Left cardiac atrium (tissue), 4 donors: ENCODE measurements at places on chromosomes 3 and 15.
A peak's percentile ranks its signal among the peaks of the same experiment; 100 is the strongest.

DNA sequence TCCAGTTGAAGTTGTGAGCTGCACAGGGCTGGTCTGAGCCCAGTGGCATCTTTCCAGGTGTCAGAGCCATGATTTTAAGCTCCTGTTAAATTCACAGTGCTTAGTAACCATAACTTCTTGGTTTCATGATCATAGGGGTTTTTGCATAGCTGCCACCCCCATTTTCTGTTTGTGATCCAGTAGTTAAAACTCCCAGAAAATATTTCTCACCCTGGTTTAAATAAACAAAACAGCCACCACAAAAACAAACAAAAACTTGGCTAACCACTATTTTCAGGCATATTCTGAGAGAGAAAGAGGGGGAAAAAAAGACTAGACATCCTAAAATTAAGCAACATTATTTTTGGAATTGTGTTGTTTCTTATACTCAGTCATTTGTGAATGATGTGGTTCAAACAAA, 175.3 kb downstream of the IGF1R start:
- DNase-seq: no peak

DNA sequence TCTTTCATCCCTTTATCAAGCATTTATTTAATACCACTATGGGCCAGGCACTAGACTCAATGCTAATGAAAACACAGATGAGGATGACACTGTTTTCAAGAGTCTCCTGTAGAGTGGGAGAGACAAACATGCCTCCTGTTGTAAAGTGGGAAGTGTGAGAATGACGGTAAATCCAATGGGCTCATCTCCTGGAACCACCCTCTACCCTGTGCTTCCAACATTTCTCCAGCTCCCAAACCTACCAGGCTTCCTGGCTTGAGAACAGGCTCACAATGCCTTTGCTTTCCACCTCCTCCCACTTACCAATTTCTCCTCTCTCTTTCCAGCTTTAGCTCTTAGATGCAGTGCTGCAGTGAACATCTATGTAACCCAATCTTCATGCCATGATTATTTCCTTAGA, 54.1 kb upstream of the TBC1D23 start:
- DNase-seq: no peak

- DNase-seq: no peak
Observed at GRCh38 chr15:61623746-61624145, 394.6 kb upstream of the RORA start.

GRCh38 chr15:51405693-51406523, 64.5 kb downstream of the GLDN start:
- no peak for DNase-seq

DNA sequence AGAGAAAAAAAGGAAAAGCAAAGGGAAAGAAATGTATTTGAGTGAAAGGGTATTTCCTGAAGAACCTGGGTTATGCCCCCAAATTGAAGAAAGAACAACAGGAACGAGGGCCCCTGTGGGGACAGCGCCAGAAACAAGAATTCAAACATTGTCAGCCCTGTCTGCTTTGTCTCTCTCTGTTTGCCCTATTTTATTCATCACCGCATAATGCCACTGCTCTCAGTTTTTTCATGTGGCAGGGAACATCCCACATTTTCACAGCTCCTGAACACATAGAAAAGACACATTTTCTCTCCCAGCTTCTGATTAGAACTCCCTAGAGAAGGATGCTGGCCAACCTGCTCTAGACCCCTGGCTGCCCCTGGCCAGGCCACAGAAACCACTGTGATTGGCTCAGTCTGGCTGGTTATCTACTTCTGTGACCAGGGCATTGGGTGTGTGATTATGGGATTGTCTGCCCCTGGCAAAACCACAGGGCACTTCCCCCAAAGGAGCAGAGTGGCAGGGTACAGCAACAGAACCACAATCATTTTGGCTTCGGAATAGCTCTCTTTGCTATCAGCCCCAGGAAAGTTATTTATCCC, 31.3 kb upstream of the CCDC54 start:
- DNase-seq: no peak

- DNase-seq: no peak
Observed at GRCh38 chr3:98733812-98734281, 29.3 kb upstream of the ST3GAL6 start.

DNA sequence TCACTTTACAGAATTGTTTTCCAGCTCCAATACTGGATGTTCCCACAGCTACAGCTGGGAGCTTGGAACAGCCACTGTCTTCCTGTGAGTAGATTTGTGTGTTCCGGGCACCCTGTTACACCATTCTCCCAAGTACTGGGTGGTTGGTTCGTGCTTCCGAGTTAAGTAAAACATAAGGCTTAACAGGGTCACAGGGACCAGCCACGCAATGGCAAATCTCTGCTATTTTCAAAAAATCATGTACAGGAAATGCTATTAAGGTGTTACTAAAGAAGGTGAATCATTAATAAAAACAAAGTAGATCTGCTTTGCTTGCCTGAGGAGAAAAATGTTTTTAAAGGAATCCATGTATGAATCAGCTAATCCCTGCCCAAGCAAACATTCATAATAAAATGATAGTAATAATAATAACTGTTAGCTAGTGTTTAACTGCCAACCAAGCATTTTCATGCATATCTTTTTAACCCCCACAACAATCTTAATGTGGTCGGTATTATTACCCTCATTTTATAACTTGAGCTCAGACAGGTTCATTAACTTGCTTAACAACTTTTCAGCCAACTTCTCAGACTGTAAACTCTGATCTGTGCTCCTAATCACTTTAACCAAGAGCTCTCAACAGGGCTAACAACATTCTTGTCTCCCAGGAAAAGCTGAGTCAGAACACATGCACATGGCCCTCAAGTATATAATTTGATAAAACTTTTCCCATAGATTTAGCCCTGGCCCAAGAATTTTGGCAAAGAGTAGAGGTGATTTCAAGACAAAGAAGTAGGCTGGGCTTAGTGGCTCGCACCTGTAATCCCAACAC, 2.7 kb upstream of the C2CD4A start:
- DNase-seq: no peak

DNA sequence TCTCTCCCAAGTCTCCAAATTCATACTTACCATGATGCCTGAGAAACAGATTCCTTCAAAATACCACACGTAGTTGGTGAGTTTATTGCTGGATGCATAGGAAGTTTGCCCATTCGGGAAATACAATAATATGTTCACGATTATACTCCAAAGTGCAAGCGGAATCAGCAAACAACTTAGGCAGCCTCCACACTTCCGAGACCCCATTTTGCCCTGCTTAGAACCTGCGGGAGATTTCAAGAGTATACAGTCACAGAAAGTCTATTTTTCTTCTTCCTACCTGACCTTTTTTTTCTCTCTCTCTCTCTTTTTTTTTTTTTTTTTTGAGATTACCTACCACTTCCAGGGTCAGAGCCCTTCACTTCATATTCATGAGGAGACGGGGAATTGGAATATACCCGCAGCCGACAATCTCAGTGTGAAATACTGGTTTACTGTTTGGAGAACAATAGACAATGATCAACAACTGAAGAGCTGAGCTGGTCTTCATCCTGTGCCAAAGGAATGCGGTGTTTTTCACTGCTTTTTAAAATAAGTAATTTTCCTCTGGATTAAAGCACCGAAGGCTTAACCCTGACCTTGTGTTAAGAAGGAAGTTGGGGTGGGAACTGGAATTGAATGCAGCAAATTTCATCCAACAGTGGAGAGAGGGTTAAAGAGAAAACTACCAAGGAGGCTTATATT, at the start of gene TM4SF18:
TSS of gene TM4SF18 (minus strand) at position 461 of the 684 bp plus-strand sequence. CDS start at position 207, 254 bp downstream.
- DNase-seq: no peak

DNA sequence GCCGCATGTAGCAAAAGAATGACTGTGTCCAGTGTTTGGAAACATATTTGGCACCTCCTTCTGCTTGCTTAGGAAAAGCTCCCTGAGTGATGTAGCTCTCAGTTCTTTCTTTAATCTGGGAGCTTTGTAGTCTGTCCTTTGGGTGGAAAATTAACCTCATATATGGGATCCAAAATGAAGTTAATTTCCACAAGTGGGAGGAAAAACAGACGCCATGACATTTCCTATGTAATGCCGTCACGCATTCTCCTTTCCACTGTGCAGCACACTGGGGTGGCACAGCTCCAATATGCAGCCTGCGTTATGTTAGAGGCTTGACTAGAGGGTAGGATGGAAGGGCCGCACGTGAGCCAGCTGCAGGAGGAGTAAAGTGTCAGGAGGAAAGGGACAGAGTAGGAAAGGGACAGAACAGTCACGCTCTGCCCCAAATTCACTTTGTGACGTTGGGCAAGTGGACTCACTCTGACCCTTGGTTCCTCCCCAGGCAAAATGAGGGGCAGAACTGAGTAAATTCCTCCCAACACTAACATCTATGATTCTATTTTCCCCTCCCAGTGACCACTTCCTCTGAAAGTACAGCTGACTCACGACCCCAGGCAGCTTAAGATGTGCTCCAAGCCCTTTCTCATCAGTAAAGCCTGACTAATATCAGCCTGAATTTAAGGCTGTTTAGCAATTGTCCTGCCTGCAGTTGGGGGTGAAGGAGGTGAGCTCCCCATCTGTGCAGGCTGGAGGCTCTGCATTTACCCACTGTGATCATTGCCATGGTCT, 176.5 kb upstream of the PFN2 start:
- peak; percentile 43 for DNase-seq

DNA sequence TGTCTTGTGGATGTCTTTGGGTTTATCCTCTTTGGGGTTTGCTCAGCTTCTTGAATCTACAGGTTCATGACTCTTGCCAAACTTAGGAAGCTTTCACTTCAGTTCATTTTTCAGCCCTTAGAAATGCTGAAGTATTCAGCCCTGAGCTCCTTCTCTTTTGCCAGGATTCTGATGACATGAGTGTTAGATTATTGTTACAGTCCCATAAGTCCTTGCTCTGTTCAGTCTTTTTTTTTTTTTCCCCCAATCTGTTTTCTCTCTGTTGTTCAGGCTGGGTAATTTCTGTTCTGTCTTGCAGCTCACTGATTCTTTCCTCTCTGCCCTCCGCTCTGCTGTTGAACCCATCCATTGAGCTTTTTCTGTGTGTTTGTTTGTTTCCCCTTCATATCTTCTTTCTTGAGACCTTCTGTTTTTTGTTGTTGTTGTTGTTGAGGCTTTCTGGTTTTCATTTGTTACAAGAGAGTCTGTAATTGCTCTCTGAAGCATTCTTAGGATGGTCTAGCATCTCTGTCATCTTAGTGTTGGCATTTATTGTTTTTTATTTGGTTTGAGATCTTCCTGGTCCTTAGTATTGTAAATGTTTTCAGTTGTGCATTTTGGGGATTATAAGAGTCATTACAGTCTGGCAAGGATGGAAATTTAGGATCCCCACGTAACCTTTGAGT, 18.4 kb downstream of the LRCH3 start:
- DNase-seq: no peak

DNA sequence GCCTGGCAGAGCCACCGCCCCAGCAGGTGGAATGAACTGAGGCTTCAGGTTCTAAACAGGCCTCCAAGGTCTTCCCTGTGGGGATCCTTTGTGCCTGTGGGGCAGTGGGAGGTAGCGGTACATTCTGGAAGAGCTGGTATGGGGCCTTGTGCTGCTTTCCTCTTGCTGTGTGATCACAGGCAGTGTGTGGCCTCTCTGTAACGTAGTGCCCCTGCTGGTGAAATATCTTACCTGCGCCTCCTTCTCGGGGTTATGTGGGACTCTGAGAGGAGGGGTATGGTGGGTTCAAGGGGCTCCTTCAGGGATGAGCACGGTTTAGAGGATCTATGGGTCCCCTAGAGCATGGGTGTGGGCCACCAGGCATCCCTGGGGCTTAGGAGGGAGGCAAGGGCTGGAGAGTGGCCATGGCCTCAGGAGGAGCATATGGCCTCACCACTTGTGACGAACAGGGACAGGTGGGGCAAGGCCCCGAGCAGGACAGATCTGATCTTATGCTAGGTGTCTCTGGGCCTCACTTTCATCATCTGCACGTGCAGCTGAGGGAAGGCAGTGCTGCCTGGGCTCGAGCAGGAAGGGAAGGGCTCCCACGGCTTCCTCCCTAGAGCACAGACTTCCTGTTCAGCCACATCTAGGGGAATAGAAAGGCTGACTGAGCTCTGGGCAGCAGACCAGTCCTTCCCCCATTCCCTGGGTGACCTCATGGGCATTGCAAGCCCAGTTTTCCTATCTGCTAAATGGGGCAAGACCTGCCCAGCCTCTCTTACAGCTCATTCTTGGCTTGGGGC, 1.9 kb upstream of the ALS2CL start:
- DNase-seq: peak; percentile 78

DNA sequence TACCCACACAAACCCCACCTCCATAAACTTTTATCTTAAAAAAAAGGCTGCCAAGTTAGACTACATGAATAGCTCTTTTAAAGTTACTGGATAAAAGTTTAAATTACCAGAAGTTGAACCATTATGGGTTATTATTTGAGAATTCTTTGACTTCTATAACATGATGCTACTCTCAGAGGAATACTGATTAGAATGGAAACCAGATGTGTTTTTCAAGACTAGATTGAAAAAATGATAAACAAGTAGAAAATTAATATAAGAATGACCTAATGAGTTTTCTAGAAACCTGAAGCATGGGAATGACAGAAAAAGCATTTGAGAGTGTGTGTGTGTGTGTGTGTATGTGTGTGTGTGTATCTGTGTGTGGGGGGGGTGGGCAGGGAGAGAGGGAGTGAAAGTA, 12.4 kb upstream of the FGF7 start:
- DNase-seq: no peak

DNA sequence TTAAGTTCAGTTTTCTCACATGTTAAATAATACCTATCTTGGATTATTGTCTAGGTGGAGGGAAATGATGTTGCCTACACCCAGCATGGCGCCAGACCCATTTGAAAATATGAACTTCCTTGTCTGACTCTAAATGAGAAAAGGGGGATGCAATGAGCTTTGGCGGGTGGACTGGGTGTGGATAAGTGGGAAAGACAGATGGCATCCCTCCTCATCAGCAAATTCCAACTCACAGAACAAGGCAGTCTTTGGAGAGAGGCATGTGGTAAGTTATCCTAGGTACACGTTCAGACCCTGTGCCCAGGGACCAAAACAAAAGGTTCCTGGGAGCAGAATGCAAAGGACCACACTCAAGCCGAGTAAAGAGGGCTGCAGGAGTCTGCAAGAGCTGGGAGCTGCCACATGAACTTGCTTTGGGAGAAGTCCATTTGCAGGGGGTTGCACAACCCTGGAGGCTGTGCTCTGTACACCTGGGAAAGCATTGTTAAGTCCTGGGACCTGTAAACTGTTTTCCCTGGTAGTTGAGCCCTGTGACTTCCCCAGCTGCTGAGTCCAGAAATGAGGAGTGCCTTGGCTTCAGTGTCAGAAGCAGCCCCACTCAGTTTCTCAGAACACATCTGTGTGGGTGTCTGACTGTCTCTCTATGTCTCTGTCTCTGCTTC, 102.3 kb upstream of the TPM1 start:
- DNase-seq: no peak

DNA sequence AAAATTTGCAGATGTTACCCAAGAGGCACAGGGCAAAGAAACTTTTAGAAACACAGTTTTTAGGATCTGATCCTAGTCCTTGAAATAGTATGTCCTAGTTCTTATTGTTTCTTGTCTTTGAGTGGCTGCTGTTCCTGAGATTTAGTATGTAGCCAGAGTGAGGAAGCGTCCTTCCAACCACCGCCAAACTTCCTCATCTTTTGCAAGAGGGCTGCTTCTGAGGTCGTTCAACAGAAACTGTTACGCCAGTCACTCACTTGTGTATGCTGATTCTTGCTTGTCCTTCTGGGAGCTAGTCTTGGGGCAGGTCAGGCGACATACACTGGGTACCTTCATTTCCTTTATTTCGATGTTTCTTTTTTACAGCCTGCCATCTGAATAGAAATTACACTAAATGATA, 577.3 kb upstream of the ZNF717 start:
- no peak for DNase-seq

GRCh38 chr3:171824824-171825221, 14.5 kb upstream of the PLD1 start:
- no peak for DNase-seq

- DNase-seq: no peak
Observed at GRCh38 chr3:30649572-30650318, 43.3 kb downstream of the TGFBR2 start.
